Panc1 (cell line): ENCODE measurements at places on chromosomes 2 and 18.

DNA sequence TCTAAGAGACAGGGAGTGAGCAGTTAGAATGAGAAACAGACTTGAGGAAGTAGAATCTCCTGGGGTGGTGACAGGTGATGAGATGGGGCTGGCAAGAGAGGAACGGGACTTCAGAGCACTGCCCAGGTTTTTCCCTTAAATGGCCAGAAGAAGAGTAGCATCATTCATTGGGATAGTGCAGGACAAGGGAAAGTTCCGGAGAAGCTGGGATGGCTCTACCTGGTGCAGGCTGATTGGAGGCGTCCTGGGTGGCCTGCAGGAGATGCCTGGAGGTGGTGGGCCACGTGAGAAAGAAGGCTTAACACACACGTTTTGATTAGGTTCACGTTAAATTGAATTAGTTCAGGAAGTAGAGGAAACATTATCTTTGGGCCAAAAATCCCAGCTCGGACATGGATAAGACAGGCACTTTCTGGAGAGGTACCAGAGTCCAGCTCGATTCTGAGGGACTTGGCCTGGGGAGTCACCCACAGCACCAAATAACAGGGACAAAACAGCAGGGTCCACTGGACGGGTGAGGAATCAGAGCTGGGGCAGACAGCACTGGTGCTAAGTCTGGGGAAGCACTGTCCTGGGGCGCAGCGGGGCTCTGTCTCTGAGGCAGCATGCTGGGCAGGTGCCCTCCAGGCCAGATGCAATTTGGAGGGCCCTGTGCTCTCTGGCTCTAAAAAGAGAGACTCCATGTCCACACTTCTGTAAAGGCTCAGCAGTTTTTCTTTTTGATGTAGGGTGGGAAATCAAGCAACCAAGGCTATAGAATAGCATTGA, 512.3 kb upstream of the RAB6C start:
- no peak for DNase-seq

- no peak for DNase-seq
Observed at GRCh38 chr2:99607454-99607853, 117.6 kb upstream of the REV1 start.

DNA sequence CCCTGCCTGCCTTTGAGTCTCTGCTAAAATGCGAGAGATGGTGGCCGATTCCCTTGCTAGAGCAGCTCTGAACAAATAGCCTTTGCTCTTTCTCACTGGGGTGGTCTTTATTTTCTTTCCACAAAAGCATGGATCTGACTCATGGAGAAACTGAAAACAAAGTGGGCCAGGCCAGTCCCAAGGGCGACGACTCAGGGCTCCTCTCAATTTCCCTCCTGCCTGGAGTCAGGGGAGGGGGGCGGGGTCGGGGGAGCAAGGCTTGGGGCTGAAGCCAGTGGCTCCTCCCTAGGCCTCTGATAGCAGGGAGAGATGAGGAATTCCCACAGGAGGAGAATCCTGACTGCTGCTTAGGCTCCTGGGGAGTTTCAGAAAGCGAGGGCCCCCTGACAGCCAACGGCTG, 17.1 kb upstream of the IL1R2 start:
- no peak for DNase-seq

GRCh38 chr2:208542465-208543041, 136.0 kb downstream of the PTH2R start:
- no peak for DNase-seq

GRCh38 chr2:130864830-130865800, 28.4 kb downstream of the ARHGEF4 start:
- no peak for DNase-seq

DNA sequence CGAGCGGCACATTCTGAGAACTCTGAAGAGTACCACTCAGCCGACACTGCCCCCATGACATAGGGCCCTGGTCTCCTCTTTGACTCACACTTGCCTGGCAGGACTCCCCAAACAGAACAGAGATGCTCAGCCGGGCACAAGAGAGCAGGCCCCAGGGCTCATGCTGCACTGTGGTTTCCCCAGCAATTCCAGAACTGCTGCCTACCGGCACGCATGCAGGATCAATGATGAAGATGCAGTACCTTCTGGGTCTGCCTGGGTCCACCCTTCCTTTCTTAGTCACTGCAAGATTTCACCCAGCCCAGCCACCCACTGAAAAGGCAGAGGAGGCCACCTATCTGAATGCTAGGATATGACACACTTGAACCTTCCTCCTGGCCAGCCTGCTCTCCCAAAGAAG, 49.4 kb downstream of the BCL11A start:
- no peak for DNase-seq

GRCh38 chr18:7904529-7904928, 337.4 kb downstream of the PTPRM start:
- no peak for DNase-seq
